Activated CD4-positive, alpha-beta T cell treated with anti-CD3 and anti-CD28 coated beads, Interleukin-2, Interleukin-6, amounts not matched to agents 100 ng/mL and 50 ng/mL, durations not matched to agents 16 hours and 8 hours (primary cell): ENCODE measurements at places on chromosomes 1 and 21.

DNA sequence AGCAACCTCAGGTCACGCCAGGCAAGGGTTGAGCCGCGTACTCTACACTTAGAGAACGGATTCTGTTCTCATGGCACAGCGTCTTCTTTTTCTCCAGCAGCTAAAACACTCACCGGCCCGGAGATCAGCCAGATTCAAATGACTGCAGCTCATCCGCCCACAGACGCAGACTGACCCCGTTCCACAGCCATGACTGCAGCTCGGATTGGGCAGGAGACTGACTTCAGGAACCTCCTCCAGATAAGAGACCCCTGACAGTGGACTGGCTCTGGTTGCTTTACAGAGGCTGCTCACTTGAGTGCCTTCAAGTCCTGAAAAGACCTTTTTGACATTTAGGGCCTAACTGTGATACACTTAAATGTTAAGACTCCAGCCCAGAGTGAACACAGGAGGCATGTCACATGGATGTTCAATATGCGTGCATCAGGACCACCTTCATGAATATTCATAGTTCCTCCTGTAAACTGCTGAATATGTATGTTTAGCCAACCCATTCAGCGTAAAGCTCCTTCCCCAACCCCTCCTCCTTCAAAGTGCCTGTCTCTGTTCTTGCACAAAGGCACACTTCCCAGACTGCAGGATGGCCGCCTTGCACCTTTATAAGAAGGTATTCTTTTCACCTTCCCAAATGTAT is 42.6 kb downstream of the BACE2 start:
- no peak for DNase-seq

DNA sequence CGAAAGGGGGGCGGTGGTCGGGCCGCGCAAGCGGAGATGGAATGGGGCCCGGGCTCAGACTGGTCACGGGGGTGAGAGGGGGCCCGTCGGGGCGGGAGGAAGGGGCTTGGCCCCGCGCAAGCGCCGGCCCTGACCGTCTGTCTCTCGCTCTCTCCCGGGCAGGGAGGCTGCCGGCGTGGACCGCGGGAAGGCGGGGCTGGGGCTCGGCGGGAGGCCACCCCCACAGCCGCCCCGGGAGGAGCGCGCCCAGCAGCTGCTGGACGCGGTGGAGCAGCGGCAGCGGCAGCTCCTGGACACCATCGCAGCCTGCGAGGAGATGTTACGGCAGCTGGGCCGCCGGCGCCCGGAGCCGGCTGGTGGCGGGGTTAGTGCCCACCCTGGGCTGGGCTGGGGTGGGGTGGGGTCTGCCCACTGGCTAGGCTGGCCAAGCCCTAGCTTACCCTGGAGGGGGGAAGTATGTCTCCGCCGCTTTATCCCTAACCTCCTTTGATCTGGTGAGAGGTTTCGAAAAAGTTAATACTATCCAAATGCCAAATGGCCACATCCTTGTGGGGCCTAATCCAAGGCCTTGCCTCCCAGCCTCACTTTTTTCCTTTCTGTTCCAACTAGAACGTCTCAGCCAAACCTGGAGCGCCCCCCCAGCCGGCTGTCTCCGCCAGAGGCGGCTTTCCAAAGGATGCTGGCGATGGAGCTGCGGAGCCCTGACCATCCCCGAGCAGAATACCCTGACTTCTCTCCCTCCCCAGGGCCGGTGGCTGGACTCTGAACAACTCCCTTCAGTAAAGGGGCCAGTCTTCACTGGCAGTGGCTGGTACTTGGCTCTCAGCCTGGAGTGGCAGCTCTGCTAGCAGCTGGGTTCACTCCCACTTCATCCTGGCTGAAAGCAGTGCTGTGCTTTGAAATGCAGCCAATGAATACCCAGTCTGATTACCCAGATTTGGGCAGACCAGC is 636 bp upstream of the YRDC start:
- peak; percentile 62 for DNase-seq

- peak; percentile 47 for DNase-seq
Observed at GRCh38 chr1:923131-923990, at the start of gene SAMD11. SAMD11 (plus strand) TSS chr1:923923; CDS start chr1:924432, 509 bp downstream.

DNA sequence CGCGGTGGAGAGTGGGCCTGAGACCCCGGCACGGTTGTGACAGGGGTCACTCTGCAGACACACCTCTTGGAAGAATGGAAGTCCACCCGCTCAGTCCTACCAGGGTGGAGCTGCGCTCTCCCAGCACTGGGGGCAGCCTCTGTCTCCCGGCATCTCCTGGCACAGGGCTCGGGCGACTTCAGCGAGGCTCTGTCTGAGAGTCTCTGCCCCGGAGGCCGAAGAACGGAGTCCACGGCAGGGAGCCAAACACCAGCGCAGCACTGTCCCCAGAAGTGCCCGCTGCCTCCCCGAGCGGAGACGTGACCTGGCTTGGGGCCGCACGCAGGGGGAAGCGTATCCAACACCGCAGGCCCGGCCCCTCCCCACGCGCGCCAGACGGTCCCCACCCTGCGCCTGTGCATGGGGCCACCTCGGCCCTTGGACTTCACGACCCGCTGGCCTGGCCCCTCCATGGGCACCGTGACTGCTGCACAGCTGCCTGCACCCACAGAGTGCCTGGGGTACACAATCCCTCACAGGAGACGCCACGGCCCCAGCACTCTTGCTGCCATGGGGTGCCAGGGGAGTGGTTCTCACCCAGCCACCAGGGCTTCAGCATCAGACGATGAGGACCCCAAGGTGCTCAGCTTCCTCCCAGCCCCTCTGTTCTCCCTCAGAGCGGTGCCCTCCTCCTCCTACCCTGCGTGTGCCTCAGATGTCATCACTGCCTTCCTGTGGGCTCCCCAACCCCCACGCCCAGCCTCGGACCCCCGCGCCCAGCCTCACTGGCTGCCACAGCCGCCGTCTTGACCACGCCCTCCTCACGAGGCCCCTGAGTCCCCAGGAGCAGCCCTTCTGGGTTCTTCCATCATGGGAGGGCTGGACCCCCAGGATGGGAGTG is 14.9 kb upstream of the RNF223 start:
- DNase-seq = no peak

GRCh38 chr1:245234217-245235081 is 79.7 kb downstream of the KIF26B start:
- DNase-seq = no peak

GRCh38 chr1:26697431-26697977 is 1.7 kb downstream of the ARID1A start:
- peak; percentile 39 for DNase-seq

GRCh38 chr1:40849801-40850592 is 12.2 kb downstream of the CITED4 start:
- DNase-seq = peak; percentile 84
